Vagina (tissue), 2 donors: ENCODE measurements at places on chromosomes 12 and 14.

GRCh38 chr14:32009976-32010581 lies 67.0 kb upstream of the ARHGAP5 start:
- no peak for DNase-seq

DNA sequence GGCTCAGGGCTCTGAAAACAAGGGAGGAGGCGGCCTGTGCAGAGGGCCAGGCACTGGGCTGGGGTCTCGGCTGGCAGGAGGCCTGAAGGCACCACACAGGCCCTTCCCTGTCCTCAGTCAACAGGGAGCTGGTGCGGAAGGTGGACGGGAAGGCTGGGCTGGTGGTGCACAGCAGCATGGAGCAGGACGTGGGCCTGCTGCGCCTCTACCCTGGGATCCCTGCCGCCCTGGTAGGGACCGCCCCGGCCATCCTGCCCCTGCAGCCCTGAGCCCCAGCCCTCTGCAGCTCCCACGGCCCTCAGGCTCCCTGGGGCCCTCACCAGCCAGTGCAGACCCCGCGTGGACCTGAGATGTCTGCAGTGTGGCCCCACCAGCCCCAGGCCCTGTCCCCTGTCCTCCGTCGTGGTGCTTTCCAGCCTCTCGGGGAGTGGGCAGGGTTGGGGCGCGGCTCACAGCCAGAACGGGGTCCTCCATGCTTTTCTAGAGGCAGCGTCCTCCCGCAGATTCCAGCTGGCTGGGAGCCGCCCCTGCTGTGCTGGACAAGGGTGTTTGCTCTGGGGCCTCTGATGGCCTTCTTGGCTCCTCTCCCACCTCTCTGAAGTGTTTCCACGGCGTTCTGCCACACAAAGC lies 18.1 kb downstream of the ASPG start:
- DNase-seq = no peak

- DNase-seq = no peak
These were observed 120.5 kb downstream of the PHETA1 start for GRCh38 chr12:111248236-111249017.

DNA sequence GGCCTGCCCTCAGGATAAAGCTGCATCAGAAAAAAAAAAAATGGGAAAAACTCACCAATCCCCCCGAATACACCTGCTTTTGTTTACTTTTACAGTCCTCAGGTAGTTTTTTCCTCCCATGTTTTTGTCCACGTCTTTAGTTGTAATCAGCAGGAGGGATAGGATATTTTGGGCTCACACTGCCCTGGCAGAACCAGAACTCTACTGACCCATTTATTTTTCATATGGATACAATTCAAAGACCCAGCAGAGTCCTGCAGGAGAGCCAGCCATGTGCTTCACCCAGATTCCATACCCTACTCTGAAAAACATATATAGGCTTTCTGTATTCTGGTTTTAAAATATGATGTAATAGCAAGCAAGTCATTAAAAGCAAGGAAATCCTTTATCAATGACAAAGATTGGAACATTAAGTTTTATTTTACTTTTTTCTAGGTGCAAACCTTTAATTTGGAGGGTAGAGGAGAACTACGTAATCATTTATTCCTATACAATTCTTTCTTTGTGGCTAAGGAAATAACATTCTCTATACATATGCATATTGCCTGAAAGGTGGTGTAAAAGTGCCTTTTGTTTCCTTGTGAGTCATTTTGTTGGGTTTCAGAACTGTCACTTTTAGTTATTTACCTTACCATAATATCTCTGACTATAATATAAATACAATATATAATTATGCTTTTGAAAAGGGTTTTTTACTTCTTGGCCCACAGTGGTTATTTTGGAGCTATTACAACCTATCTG lies 19.1 kb downstream of the DACT1 start:
- DNase-seq = no peak

- DNase-seq = no peak
These were observed 207.8 kb downstream of the RBM19 start for GRCh38 chr12:113758165-113758924.

DNA sequence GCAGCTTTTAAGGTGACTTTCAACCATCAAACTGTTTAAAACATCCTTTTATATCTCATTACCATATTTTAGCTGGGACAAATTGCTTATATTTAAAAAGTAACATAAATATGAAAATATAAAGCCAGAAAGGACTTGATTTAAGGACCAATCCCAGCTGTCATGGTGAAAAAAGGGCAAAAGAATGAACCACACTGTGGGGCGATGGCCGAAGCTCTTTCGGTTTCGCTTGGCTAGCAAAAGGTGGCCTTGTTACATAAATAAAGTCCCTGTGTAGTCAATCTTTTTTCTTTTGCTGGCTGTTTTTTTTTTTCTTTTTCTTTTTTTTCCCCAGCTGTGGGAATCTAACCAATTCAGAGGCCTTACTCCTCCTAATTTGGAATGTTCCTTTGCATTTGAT lies 50.9 kb downstream of the FBXO33 start:
- DNase-seq = no peak

- DNase-seq = no peak
These were observed 37.7 kb downstream of the SPATS2 start for GRCh38 chr12:49404956-49405355.

DNA sequence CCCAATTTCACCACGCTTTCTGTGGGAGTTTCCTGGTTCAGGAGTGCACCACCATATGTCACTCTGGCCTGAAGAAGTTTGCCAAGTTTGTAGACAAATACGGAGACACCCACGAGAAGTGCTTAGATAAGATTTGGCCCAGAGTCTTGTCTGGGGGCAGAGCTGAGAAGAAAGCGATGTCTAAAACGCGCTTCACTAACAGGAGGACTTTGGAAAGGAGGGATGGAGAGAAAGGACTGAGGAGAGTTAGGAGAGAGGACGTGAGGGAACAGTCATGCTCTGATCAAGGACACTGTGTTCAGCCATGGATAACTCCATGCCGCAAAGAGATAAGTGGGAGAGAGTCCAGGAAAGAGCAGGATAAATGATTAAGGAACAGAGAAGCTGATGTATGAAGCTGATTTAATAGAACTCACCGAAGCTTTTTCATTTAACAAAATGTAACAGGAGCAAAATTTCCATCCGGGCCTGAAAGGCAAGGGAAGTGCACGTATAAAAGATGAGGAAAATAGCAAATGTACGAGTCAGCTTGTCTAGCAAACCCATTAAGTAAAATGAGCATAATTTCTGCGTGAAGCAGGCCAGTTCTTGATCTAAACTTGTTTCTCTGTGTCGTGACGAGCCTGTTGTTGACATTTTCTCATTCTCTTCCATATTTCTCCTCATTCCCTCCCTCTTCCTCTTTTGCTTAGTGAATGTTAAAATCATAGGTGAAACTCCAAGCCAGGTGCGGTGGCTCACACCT lies 23.4 kb upstream of the MAP3K9 start:
- no peak for DNase-seq

DNA sequence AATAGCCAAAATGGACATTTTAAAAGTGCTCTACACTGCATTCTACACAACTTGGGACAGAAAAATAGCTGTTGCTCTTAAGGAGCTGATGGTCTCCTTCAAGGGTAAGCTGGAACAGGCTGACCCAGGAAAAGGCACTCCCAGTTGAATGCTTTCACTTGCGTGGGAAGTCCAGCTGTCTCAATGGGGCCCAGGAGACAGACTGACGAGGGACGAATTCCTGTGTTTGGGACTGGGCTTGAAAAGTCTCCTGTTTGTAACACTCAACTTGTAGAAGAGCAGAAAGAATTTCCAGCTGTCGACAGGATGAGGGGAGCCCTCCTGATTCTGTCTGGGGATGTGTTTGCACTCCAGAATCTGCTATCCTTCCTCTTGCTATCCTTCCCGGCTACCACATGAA lies 180.8 kb downstream of the ZFP36L1 start:
- DNase-seq = no peak

- DNase-seq = no peak
These were observed 57.6 kb downstream of the NCOR2 start for GRCh38 chr12:124509676-124510300.

DNA sequence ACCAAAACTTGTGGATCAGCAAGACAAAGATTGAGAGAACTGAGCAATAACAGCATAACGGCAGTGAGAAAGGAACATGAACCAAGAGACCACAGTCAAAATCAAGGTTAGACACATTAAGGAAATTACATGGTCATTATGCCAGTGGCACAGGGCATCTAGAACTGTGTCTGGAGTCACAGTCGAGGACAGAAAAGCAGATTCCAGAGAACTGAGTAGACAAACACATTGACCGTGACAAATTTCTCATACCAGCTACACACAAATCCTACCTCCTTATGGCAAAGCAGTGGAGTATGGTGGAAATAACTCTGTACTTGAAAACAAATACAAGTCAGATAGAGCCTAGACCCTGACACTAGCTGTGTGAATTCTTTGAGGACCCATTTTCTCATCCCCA lies 367.3 kb downstream of the DUSP6 start:
- no peak for DNase-seq

GRCh38 chr12:112299704-112300103 lies 82.5 kb downstream of the HECTD4 start:
- DNase-seq = no peak

- no peak for DNase-seq
These were observed 180.8 kb downstream of the C12orf50 start for GRCh38 chr12:87848248-87848868.

- no peak for DNase-seq
These were observed 63.8 kb upstream of the PLEKHG7 start for GRCh38 chr12:92639017-92639416.
